ENCODE measurements at places on chromosomes 1 and 21. TPM values are rescaled to one million over a fixed set of nuclear protein-coding genes. Genes with fewer than 3 reads are reported as not detected.

DNA sequence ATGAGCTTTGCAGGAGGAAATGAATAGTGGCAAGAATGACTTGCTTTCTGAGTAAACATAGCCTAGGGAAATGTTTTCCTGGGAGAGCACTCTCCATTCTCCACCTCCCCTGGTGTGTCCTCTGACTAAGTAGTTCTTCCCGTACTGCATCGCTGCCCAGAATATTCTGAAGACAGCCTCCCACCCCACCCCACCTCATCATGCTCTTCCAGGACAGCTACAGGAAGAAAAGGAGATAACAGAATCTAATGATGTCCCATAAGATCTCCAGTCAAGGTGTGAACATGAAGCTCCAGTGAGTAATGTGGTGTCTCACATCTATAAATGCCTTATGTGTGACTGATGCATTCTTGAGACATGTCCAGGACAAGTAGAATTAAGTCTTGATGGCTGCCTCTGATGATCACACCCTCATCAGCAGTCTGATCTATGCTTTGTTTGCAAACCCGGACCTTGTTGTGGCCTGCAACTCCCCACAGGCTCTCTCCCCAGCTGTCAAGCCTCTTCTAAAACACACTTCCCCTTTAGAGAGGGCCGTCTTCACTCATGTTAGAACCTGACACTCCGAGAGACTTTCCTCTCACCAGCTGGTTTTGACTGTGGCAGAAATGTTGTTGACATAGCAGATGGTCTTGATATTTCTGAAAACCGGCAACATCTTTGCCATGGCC lies 183.0 kb downstream of the CYYR1 start:
- DNase-seq, result no peak

DNA sequence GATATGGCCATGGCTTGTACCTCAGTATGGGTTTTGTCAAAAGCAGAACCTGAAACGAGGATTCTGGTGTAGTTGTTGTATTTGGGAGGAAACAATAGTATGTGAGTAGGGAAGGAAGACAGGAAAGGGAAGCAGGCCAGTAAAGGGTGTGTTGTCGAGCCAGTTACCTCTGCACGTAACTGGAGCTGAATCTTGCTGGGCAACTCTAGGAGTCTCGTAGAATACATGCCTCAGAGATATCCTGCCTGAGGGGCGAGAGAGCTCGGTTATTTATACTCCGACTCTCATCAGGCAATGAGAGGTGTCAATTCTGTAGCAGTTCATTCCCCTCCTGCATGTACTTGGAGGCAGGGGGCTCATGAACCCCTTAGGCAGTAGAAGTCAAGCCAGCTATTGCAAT lies 45.9 kb upstream of the KIF26B start:
- DNase-seq, result no peak

- DNase-seq, result no peak
Measured at GRCh38 chr1:44698138-44698537, 23.6 kb downstream of the ARMH1 start.

- DNase-seq, result no peak
Measured at GRCh38 chr1:154807048-154807591, 63.0 kb downstream of the KCNN3 start.

DNA sequence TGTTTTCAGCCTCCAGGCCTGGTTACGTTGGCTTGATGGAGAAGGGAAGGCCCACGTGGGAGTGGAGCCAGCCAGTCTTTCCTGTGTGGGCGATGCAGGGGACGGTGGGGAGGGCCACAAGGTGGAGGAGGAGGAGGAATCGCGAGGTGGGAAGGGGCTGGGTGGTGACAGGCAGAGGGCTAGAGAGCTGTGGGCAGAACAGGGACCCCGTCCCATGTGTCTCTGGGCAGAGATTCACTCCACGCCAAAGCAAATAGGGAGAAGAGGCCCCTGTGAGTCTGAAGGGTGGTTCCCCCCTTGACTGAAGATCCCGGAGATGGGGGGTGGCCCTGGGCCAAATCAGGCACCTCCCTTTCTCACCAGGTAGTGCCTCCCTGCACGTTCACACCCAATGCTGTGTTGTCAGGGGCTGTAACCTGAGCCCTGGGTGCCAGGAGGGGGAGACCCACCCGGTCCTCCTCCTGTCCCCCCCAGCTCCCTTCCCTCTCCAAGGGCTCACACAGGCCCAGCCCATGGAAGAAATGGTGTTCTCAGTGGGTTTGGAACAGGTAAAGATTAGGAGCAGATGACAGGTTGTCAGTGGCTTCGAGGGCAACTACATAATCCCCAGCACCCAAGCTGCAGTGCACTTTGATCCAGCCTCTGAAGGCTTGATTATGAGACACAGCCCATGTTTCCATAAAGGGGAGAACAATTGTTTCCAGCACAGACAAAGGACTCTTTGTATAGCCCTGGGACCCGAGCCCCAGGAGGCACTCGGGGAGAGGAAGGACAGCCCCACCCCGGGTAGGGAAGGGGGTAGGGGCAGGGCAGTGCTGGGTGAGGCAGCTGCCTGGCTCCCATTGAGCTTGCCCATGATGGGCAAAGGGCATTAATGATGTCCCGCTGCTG lies 37.7 kb upstream of the GPR37L1 start:
- peak; percentile 51 for DNase-seq

The FMN2 gene
- 2.6 TPM for total RNA-seq

The SYNC gene
- 22.4 TPM for total RNA-seq

DNA sequence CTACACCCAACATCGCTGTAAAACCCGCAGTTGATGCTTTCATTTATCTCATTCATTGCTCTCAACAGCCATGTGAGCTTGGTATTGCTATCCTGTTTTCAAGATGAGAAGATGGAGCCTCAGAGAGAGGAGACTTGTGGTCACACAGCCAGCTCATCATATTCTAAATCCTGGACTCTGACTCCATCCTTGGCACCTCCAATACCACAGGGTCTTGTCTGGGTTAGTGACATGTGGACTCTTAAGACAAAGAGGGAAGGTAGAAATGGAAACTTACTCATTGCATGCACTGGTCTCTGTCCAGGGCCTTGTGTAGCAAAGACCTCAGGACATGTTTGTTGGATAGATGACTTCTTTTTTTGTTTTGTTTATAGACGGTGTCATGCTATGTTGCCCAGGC lies 7.0 kb upstream of the RNF19B start:
- DNase-seq, result no peak

All from urinary bladder (tissue), 4 donors.